ENCODE measurements at places on chromosomes 16 and 17.

- no peak for DNase-seq
These were observed 13.8 kb upstream of the GSDMA start for GRCh38 chr17:39949028-39949427.

- no peak for DNase-seq
These were observed 147.1 kb downstream of the SALL1 start for GRCh38 chr16:51003850-51004566.

DNA sequence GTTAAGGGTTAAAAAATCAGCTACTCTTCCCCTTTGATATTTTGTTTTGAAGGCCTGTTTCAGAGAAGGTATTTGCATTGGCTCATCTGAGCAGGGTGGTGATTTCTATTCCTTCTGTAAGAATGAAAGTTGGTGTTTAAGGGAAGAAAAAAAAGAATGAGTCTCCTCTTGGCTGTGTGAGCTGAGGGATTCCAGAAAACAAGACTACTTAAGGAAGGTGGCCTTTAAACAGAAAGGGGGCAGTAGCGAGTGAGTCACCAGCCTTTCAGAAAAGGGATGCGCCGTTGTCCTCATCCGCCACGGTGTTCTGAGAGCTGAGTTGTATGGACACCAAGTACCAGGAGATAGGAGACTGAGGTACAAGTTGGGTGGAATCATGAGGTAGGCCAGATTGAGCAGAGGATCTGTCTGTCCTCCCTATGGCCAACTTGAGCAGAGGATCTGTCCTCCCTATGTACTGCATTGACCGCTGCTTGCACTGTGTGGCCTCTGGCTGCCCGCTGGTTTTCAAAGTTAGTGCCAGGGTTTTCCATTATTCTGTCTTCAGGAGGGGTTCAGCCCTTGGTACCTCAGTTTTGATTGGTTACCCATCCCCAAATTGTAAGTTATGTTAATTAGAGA, 8.2 kb downstream of the PRKCA start:
- DNase-seq = no peak

- no peak for DNase-seq
These were observed 3.4 kb downstream of the ALDOA start for GRCh38 chr16:30068750-30069610.

- no peak for DNase-seq
These were observed 39.3 kb downstream of the IL21R start for GRCh38 chr16:27441276-27441675.

GRCh38 chr17:9465210-9465921, 110.3 kb downstream of the STX8 start:
- no peak for DNase-seq

- DNase-seq = no peak
These were observed 9.4 kb upstream of the SLC7A5 start for GRCh38 chr16:87878704-87879103.

- DNase-seq = no peak
These were observed 1.7 kb downstream of the ARHGDIA start for GRCh38 chr17:81869221-81870130.

GRCh38 chr17:82195675-82196672, 16.7 kb downstream of the CCDC57 start:
- DNase-seq = no peak

DNA sequence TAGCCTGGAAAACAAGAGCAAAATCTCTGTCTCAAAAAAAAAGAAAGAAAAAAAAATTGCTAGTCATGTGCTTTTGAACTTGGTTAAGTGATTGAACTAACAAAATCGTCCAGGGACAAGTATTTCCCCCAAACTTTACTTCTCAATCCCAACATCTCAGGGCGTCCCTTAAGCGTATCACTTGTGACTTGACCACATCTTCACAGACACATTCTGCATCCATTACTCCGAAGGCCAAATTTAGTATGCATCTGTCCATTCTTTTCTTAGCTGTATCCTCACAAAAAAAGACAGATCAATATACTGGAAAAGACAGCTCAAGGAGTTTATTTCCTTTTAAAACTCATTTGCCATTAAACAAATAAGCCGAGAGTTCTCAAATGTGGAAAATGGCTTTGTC, 5.9 kb upstream of the JPT1 start:
- DNase-seq = no peak

DNA sequence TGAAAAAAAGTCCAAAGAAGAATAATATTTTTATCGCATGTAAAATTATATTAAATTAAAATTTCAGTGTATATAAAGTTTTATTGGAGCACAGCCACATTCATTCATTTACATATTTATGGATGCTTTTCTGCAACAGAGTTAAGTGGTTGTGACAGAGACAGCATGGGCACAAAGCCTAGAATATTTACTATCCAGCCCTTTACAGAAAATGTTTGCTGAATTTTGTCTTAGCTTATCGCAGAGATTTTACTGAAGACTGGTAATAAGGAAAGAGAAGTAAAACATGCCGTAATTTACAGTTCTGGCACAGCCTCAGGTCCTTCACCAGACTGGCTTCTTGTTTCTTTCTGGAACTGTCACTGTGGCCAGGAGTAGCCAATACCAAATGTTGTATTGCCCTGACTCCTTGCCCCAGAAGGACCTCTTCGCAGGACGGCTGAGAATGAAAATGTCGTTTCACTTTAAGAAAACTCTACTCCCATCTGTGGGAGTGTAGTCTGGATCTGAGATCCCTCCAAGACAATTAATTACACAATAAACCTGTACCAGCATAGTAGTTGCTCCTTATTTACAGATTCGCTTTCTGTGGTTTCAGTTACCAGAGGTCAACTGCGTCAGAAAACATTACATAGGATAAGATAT, 94.9 kb upstream of the GOT2 start:
- no peak for DNase-seq
